RPMI7951 (cell line): ENCODE measurements at places on chromosomes 13 and 19. TPM values are rescaled to one million over a fixed set of nuclear protein-coding genes. Genes with fewer than 3 reads are reported as not detected.

VSTM1 gene
- total RNA-seq = 0.29 TPM in 1 of 2 replicates, not detected in the other

SHISA7 gene
- total RNA-seq = 0.12 TPM in 1 of 2 replicates, not detected in the other

NCCRP1 gene
- total RNA-seq = 0.10 and 0.12 TPM in 2 replicates

RNU6-9 gene
- total RNA-seq = not detected in 2 replicates

CCDC8 gene
- total RNA-seq = 0.48 and 0.59 TPM in 2 replicates

ITGBL1 gene
- total RNA-seq = 57.1 and 69.0 TPM in 2 replicates

FAM32A gene
- 119 and 140 TPM in 2 replicates for total RNA-seq

ZNF578 gene
- total RNA-seq = 0.78 and 1.6 TPM in 2 replicates

USHBP1 gene
- total RNA-seq = not detected in 2 replicates

UBE2L5 gene
- not detected in 2 replicates for total RNA-seq

PRRG2 gene
- 0.10 TPM in 1 of 2 replicates, not detected in the other for total RNA-seq

TPP2 gene
- total RNA-seq = 43.3 and 52.6 TPM in 2 replicates

ZMYM5 gene
- 10.2 and 13.2 TPM in 2 replicates for total RNA-seq

RFPL4A gene
- total RNA-seq = 0.24 TPM in 1 of 2 replicates, not detected in the other

IRS2 gene
- 0.24 and 0.49 TPM in 2 replicates for total RNA-seq

FFAR3 gene
- not detected in 2 replicates for total RNA-seq
